Activated T-cell treated with anti-CD3 and anti-CD28 coated beads, Interleukin-2, amount 50 U/mL, for 4 hours (primary cell): ENCODE measurements at places on chromosomes 2 and 18. TPM values are rescaled to one million over a fixed set of nuclear protein-coding genes. Genes with fewer than 3 reads are reported as not detected.

Gene PAIP2B
- total RNA-seq, result 1.2 TPM

Gene OR6B2
- not detected for total RNA-seq

Gene CCL20
- total RNA-seq, result 23.1 TPM

Gene REL
- total RNA-seq, result 75.5 TPM

Gene GKN2
- total RNA-seq, result not detected

Gene ZNF385B
- not detected for total RNA-seq

Gene SP9
- total RNA-seq, result not detected

Gene SCTR
- total RNA-seq, result not detected

Gene CCDC150
- 4.5 TPM for total RNA-seq
